Fibroblast of skin of right quadriceps (primary cell): ENCODE measurements at places on chromosomes 12 and 14.

GRCh38 chr14:82694820-82695219 lies 1161.2 kb upstream of the SEL1L start:
- no peak for DNase-seq

GRCh38 chr12:6307529-6307928 lies 3.0 kb upstream of the PLEKHG6 start:
- DNase-seq = no peak

GRCh38 chr12:54424224-54424623 lies 5.2 kb upstream of the ITGA5 start:
- DNase-seq = no peak

GRCh38 chr12:31037931-31038330 lies 35.7 kb upstream of the DDX11 start:
- DNase-seq = no peak

DNA sequence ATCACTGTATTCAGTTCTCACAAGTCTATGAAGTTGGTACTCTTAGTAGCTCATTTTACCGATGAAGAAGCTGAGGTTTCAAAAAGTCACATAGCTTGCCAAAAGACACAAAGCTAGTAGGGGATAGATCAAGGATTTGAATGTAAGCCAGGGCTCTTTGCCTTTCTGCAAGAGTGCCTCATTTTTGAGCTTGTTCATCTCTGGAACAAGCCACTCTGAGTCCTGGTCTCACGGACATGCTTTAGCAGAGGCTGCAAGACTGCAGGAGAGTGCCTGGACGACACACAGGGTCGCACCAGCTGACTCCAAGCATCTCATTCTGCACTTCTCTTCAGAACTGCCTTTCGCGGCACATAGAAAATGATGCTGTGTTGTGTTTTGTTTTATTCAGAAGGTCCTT lies 3.7 kb downstream of the NUAK1 start:
- DNase-seq = peak; percentile 58

- DNase-seq = no peak
Measured at GRCh38 chr14:104597576-104597975, 7.0 kb downstream of the TMEM179 start.

DNA sequence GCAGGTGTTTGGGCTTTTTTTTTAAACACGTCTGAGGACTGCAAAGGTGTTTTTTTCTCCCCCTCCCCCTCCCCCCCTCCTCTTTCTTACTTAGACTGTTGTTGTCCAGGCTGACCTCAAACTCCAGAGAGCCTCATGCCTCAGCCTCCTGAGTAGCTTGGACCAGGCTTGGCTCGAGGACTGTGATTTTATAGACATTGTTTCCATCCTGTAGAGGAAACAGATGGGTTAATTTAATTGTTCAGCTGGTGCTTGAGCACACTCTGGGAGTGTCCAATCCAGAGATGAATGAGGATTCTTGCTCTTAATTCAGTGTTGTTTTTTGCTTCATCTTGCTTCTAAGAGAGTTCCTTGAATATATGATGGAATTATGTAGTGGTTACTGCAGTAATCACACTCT lies 42.1 kb downstream of the RASSF3 start:
- DNase-seq = no peak

GRCh38 chr12:111368788-111369495 lies at the start of gene PHETA1:
Gene PHETA1 (minus strand): TSS chr12:111369095. CDS start chr12:111363427, 5,668 bp downstream.
- peak; percentile 78 for DNase-seq

DNA sequence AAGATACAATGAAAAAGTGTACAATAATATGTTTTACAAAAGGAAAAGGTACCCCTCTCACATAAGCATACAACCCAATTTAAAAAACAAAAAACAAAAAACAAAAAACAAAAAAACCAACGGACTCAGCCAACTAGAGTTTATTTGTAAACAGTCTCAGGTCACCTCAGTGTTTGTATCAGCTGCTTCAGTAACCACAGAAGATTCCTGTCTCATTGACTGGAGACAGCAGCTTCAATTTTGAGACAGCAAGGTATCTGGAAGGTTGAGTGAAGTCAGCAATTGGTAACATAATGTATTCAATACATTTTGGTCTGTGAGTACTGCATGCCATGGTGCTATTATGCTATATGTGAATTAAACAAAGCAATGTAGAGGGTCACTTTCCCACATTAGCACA lies 201.7 kb downstream of the AKAP6 start:
- no peak for DNase-seq

DNA sequence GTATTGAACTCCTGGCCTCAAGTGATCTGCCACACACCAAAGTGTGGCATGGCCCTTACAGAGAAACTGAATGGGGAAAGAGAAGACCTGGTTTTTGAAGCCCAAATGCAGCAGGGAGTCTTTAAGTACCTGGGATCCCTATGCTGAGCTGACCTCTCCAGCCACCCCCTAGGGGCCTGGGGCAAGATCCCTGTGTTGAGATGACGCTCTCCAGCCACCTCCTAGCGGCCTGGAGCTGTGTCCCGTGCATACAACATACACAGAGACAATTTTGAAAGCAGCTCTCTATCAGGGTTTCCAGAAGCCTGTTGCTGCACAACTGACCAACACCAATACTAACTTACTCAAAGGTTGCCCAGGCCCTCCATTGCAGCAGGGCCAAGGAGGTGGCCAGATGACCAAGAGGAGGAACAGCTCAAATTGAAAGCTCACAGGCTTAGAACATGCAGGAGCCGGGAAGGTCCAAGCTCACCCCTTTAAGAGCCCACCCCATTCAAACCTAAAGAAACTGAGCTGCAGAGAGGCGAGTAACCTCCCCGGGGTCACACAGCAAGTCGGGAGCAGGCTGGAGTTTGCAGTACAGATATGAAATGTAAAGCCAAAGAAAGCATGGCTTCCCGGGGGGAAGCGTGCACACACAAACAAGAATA lies 31.5 kb downstream of the TTC7B start:
- no peak for DNase-seq

GRCh38 chr12:111574797-111575443 lies 24.2 kb downstream of the ATXN2 start:
- no peak for DNase-seq

- peak; percentile 32 for DNase-seq
Measured at GRCh38 chr14:72451054-72451972, 442.6 kb downstream of the DPF3 start.

- DNase-seq = no peak
Measured at GRCh38 chr12:12717586-12718380, 615 bp downstream of the CDKN1B start.

- no peak for DNase-seq
Measured at GRCh38 chr12:110171636-110172035, 47.5 kb downstream of the IFT81 start.
